ENCODE measurements at places on chromosomes 5 and 9.

DNA sequence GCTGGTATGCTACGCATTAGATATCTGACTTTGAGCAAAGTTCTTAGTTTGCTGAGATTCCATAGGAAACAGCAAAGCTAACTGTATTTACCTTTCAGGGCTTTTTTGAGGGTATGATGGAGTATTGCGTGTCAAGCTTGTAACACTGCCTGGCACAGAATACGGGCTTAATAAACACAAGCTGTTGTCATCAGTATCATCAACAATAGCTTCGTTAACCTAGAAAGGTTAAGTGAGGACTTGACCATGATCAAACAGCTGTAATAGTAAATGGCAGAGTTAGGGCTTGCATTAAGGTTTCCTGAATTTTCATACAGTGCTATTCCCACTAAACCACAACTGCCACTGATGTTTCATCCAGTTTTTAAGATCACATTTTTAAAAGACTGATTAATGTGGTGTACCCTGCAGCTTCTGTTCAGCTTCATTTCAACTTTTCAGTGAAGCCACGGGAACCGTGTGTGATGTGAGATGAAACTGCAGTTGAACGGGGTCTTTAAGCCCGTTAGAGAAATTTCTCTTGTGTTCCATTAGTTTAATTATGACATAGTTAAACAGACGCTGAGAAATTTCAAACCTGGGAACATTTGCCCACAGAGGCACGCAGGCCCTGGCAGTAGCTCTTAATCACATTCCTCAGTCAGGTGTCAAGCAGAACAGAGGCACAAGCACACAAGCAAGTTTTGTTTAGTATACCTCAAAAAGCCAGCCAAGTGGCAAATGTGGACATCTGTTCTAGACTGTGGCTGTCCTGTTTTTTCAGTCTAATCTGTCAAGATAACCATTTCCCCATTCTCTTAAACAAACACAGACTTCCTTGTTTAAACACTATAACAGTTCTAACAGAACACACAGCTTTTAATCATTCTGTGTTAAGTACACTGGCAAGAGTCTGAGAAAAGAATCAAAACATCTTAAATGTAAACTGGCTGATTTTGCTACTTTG is 147.1 kb downstream of the ZNF608 start:
- no peak for DNase-seq

- DNase-seq, result no peak
Measured at GRCh38 chr5:42520203-42520602, 97.0 kb downstream of the GHR start.

DNA sequence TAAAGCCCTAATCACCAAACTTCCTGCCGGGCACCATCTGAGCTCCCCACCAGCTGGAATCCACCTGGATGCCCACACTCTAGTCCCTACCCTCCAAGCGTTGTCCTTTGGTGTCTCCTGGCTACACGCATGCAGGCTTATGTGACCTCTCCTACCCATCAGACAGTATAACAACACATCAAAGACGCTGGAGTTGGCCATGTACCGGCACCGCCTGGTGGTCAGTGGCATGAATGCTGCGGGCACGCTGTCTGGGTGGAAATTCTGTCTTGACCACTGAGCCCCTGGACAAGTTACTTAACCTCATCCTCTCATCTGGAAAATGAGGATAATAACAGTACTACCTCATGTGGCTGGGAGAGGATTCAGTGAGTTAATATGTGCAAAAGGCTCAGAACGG is 23.4 kb upstream of the CORO2A start:
- DNase-seq, result no peak

- DNase-seq, result no peak
Measured at GRCh38 chr5:76397200-76397599, 5.9 kb upstream of the IQGAP2 start.

DNA sequence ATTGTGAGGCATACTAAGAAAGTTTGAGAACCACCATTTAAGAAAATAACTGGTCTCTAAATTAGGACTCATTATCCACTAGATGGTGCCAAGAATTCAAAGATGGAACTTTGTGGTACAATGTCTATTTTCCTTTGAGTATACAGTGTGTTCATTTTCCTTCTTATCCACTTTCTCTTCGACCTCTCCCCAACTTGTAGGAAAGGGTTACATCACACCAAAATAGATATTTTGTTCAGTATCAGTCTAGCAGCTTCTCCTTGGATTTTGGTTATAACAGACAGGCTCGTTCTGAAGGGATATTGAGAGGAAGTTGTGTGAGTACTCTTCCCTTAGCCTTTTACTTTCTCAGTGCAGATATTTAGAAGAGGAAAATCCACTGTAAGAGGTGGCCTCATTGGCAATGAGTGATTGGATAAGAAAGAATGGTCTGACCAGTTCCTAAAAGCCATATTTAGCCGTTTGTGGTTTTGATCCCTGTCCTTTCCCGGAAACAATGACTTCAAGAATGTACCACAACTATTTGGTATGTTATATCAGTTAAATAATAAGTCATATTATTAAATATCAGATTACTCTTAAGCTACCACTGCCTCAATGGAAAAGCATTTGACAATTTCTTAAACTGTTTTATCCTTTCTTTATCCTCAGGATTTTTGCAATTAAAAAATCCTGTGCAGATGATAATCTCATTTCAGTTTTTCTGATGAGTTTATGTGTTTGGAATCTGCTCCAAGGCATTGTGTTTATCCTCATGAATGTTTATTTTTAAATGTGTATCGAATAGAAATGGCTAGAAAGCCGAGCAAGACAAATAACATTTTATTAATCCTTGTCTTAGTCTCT is 69.0 kb upstream of the GRAMD2B start:
- DNase-seq, result no peak

DNA sequence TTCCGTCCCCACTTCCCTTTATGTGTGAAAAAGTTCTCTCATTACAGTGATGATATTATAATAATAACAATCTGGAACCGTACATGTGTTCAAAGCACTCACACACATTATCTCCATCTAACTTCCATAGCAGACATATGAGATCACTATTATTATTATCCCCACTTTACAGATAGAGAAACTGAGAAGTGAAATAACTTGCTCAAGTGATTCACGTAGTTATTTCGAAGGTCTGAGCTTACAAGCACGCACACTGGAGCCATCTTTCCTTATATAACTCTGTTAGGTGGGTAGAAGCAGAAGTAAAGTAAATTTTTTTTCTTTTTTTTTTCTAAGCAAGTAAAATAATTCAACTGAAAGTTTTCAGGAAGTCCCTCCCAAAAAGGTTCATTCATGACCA is 62.9 kb upstream of the PTGER4 start:
- no peak for DNase-seq

GRCh38 chr9:71929223-71929622 is 17.8 kb downstream of the C9orf85 start:
- DNase-seq, result no peak

DNA sequence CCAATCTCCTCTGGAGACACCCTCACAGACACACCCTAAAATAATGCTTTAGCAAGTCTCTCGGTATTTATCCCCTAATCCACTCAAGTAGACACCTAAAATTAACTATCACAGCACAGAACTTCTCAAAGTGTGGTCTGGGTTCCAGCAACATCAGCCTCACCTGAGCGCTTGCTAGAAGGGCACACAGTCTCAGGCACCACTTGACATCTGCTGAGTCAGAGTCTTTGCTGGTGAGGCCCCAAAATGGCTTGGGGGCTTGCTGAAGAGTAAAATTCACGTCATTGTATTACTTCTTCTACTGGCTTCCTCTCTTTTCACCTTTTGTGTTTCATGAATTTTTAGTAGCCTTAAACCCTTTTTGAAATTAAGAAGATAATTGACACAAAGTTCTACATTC is 9.0 kb downstream of the FOXB2 start:
- no peak for DNase-seq

All from activated effector memory CD4-positive, alpha-beta T cell treated with anti-CD3 and anti-CD28 coated beads, Interleukin-2, amount 50 U/mL, for 16 hours (primary cell).